ENCODE measurements at places on chromosomes 1 and 21. TPM values are rescaled to one million over a fixed set of nuclear protein-coding genes. Genes with fewer than 3 reads are reported as not detected.

GJA5 gene
- total RNA-seq = not detected

RAB29 gene
- 29.3 TPM for total RNA-seq

GRCh38 chr1:81585371-81585770 is 215.4 kb upstream of the ADGRL2 start:
- no peak for DNase-seq
- no peaks in the 10 kb centered on the region for H3K27me3 ChIP-seq
- no peak overlapping the region for H3K27ac ChIP-seq
- H3K36me3 ChIP-seq = no peaks in the 10 kb centered on the region

RPF1 gene
- total RNA-seq = 70.2 TPM

DNA sequence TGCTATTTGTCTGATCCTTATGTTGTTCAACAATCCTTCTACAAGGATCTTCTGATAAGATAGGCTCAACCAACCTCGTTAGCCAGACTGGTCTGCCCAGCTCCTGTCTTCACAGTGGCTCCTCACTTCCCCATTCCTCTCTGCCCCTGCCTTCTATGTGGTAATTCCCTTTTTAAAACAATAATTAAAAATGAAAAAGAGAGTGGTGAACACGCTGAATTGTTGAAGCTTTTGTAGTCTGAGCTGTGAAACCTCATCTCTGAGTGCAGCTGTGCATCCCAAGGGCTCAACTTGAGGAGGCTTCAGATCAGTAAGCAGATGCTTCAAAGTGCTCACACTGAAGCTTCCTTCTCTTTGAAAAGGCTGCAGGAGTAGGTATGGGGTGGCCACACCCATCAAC is 70.7 kb upstream of the JUN start:
- DNase-seq = no peak
- peaks cover 30% of the 10 kb centered on the region for H3K4me1 ChIP-seq
- H3K4me3 ChIP-seq = no peak overlapping the region
- H3K36me3 ChIP-seq = no peaks in the 10 kb centered on the region
- H3K27ac ChIP-seq = no peak overlapping the region

DNA sequence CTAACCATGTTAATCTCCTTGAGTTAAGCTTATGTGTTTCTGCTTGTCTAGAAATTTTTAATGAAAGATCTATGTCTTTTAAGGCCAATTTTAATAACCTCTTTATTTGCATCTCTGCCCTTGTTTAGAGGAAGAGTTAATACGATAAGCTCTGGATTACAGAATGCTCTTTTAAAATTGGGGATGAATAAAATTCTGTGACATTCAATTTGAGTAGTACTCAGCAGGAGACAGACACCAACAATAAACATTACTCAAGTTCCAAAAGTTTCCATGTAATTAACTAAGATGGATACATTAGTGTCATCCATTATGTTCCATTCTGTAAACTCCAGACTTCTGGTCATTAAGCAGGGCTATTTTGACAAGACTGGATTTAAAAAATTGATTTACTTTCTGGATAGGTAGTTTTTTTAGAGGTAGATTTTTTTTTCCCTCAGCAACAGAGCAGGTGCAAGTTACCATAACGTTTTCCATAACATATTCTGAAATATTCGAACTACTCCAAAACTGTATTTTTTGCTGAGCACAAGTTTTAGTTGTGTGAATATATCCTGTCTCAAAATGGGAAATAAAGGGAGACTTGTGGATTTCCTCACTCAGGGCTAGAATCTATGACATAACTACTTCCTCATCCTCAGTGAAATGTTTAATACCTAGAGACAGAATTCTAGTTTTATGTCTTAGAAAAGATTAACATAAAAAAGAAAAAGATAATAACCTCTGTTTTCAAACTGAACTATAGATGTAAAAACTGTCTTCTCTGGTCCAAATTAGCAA is 221.7 kb downstream of the NEGR1 start:
- H3K27ac ChIP-seq = no peak overlapping the region
- DNase-seq = no peak
- no peaks in the 10 kb centered on the region for H3K4me1 ChIP-seq
- H3K27me3 ChIP-seq = no peaks in the 10 kb centered on the region
- no peaks in the 10 kb centered on the region for H3K36me3 ChIP-seq
- no peak overlapping the region for H3K4me3 ChIP-seq

DNA sequence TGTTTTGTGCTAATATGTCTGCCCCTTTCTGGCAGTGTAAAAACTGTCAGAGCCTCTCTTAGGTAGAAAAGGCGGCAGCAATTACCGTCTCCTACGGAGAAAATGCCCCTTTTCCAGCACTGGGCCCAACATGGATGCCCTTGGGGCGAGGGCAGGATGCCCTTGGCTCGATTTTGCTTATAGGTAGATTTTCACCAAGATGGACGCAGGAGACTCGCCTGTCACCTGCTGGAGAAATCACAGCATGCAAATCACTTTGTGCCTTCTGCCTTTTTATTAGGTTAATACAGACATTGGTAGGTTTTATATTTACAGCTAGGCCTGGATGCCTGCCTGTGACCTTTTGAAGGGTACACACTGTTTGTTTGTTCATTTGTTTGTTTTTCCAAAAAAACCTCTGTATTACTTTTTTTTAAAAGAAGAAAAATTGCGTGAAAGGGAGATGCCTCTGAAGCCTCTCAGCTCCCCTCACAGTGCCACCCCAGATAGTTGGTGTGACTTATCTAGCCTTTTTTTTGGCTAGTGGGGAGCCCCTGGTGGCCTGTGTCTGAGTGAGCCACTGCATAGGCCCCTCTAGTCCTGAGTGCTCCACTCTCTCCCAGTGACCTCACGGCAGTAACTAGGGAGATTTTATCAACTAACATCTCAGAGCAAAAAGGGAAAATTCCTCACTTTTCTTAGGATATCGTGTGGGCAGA is 2.5 kb downstream of the ATP1B1 start:
- H3K4me1 ChIP-seq = peaks cover 42% of the 10 kb centered on the region
- peaks cover 19% of the 10 kb centered on the region for H3K27me3 ChIP-seq
- peaks cover 8% of the 10 kb centered on the region for H3K36me3 ChIP-seq
- H3K27ac ChIP-seq = no peak overlapping the region

PTGFR gene
- not detected for total RNA-seq

DNA sequence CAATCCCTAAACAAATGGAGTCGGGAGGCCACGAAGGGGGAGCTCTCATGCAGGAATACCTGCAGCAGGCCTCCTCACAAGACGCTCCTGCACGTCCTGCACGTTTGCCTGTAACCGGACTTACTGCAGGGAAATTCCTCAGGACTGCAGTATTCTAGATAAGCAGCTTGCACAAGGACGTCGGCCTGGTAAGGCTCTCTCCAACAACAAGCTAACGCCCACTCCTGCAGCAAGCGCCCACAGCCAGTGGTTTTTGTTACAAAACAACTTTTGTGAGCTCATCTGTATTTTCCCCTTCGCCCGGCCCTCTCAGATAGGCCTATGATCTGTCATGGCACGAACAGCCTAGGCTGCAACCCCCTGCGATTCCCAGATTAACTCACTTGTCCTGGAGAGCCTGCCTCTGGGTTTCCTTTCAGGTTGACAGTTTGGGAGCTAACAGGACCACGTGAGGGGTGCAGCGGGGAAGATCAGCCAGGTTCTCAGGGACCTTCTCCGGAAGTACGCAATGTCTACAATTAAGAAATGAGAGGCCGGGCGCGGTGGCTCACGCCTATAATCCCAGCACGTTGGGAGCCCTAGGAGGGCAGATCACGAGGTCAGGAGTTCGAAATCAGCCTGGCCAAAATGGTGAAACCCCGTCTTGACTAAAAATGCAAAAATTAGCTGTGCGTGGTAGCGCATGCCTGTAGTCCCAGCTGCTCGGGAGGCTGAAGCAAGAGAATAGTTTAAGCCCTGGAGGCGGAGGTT is 921 bp upstream of the MIB2 start:
- H3K4me1 ChIP-seq = peaks cover 24% of the 10 kb centered on the region
- H3K36me3 ChIP-seq = peaks cover 12% of the 10 kb centered on the region
- DNase-seq = peak; percentile 81
- H3K27me3 ChIP-seq = no peaks in the 10 kb centered on the region
- H3K27ac ChIP-seq = peak overlapping the region; percentile 95
- H3K4me3 ChIP-seq = peak overlapping the region; percentile 96
